ENCODE measurements at places on chromosomes 1 and 21.

GRCh38 chr1:70101231-70101630 lies 104.1 kb downstream of the LRRC40 start:
- DNase-seq, result no peak

- no peak for DNase-seq
These were observed 74.2 kb downstream of the SPATA46 start for GRCh38 chr1:162302306-162303003.

- DNase-seq, result no peak
These were observed 20.9 kb upstream of the RGL1 start for GRCh38 chr1:183783767-183784637.

DNA sequence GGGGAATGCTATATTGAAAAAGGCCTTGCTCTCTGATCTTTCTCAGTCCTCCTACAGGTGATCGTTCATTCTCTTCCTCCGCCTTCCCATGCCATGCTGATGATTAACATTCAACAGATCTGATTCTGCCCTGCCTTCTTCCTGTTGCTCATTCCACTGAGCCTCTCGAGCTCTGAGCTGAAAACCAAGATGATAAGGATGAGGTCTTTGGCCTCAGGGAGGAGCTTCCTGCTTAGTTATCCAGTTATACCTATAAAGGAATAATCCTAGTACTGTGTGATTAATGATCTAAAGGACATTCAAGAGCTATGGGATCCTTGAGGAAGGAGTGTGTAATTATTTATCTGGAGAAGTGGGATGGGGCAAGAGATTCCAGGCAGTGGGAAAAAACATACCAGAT lies 25.2 kb upstream of the MAP3K7CL start:
- no peak for DNase-seq

- no peak for DNase-seq
These were observed 3.2 kb downstream of the TBX15 start for GRCh38 chr1:118984722-118985639.

GRCh38 chr1:215151841-215152549 lies 69.5 kb downstream of the KCNK2 start:
- DNase-seq, result no peak

GRCh38 chr1:60753036-60753900 lies 329.1 kb upstream of the NFIA start:
- no peak for DNase-seq

GRCh38 chr1:48555271-48555670 lies 83.3 kb upstream of the SPATA6 start:
- no peak for DNase-seq

- DNase-seq, result no peak
These were observed 27.9 kb downstream of the CASZ1 start for GRCh38 chr1:10768552-10768951.

GRCh38 chr1:11523261-11523660 lies 44.3 kb downstream of the DISP3 start:
- no peak for DNase-seq

GRCh38 chr1:231407547-231408396 lies 14.3 kb downstream of the EGLN1 start:
- DNase-seq, result no peak

- DNase-seq, result no peak
These were observed 35.5 kb upstream of the IRF2BP2 start for GRCh38 chr1:234645474-234645953.

DNA sequence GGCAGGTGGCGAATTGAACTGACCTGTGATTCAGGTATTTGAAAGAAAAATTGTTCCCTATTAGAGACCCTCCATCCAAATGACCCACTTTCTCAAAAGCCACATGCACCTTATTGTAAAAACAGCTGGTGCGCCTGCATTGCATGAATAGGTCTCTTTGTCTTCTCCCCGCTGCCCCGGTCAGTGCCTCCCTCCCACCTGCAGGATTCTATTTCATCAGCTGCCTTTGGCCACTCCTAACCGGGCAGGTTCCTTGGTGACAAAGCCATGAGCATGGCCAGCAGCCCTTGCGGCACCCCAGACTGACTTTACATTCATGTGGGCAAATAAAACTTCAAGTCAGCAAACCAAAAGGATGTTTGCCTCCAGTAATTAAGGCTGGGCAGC lies 6.4 kb downstream of the TMPRSS3 start:
- DNase-seq, result no peak

DNA sequence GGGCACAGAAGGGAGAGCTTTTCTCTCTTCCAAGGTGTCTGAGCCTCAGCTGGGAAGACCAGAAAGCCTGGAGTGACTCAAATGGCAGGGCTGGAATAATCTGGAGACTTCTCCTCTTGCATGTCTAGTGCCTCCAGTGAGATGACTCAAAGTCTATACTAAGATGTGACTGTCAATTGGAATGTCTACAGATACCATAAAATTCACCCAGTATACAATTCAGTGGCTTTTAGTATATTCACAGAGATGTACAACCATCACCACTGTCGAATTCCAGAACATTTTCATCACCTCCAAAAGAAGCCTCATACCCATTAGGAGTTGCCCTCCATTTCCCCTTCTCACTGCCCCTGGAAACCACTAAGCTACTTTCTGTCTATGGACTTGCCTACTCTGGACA lies 47.9 kb upstream of the CNN3 start:
- DNase-seq, result no peak

- DNase-seq, result no peak
These were observed 34.0 kb downstream of the FH start for GRCh38 chr1:241485554-241485992.

DNA sequence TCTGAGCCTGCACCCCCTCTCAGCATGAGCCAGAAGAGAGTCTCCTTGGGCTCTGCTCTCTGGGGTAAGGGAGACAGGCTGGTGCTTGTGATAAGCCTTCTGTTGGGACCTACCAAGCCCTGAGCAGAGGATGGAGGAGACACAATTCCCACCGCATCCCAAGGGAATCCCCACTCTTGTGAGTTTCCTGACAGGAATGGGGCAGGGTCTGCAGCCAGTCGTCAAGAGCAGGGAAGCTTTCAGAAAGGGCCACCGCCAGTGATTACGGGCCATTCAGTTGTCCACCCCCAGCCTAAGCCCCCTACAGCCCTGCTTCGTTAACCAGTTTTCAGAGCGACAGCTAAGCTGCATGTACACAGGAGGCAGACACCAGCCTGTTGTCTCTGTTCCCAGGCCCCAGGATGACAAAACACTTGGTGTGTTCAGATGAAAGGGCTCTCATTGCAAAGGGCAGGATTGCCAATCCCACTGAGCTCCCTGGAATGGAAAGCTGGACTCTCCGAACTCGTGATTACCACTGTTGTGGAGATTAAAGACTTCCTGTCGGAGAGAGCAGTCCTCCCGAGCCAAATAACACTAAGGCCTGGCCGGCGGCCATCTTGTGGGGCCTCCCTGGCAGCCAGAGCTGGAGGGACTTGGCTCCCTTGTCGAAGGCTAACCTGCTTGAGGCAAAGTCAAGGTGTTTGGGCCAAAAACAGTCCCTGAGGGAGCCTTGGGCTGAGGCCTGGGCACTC lies 37.4 kb upstream of the SLC30A1 start:
- DNase-seq, result no peak

DNA sequence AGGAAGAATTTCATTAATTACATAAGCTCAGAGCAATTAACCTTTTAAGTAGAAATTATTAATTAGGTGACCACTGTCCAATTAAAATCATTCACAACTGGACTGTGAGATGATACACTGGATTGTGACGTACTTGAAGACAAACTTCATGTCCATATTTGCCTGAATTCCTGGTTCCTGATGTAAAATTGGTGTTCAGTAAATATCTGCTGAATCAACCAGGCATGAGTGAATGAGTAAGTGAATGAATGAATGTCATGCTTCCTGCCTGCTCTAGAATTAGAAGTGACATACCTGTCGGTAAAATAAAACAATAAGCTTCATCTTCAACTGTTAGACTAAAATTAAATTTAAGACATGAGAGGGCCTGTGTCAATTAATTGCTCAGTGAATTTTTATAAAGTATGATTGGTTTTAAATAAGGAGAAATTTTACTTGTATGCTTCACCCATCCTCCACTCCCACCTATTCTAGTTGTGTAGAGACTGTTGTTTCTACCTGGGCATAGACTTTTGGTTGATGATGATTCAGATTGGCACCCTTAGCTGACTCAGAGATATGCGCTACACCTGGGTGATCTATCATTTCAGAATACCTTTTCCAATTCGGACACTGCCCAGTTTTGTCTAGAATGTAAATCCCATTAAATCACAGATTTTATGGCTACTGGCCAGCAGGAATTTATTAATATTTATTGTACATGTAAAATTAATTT lies 56.9 kb upstream of the PTGS2 start:
- no peak for DNase-seq

GRCh38 chr21:17925899-17926298 lies 106.7 kb upstream of the C21orf91 start:
- no peak for DNase-seq

GRCh38 chr1:152461544-152461943 lies 47.5 kb upstream of the CRNN start:
- DNase-seq, result no peak

DNA sequence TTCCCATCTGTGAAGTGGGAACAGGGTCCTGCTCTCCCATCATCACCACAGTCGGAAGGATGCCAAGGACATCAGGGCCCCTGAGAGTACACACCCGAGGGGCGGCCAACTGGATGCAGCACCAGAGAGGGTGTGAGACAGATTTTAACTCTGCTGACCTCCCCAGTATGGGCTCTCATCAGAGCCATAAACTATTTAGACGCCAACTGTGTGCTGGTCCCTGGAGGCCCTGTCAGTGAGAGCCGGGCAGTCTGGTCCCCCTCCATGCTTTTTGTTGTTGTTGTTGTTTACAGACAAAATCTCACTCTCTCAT lies 1.7 kb downstream of the FGR start:
- DNase-seq, result no peak

DNA sequence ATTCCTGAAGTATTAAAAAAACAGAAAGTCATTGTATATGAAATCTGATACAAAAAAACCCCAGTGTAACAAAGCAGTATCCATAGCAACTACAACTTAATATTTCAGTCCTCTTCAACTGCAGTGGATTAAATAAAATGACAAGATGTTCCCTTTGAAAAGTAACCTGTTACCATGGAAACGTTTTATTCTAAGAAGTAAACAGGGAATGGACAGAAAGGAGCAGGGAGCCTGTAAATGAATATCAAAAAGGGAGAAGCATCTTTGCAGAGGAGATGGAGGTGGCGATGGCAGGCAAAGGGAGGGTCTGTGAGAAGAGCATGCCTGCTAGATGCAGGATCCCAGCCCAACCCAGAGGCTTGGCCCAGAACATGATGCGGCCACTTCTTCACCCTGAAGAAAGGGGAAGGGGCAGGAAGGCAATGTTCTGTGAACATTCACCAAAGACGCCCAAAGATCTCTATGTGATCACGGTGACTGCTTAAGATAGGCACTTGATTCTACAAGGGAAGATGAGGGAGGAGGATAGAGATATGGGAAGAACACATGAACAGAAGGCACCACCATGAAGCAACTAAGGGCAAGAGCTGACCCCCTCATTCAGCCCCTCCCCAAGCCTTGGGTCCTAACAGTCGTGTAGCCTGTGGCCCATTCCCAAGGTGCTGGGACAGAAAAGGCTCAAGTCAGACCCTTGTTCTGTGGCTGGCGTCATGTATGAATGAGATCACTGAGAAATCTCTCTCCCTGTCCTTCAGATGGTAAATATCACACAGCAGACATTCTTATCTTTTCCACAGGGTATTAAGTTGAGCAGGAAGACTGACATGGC lies 200.0 kb downstream of the SLC45A1 start:
- DNase-seq, result no peak

GRCh38 chr1:32216566-32216965 lies 5.6 kb downstream of the TMEM234 start:
- DNase-seq, result no peak

DNA sequence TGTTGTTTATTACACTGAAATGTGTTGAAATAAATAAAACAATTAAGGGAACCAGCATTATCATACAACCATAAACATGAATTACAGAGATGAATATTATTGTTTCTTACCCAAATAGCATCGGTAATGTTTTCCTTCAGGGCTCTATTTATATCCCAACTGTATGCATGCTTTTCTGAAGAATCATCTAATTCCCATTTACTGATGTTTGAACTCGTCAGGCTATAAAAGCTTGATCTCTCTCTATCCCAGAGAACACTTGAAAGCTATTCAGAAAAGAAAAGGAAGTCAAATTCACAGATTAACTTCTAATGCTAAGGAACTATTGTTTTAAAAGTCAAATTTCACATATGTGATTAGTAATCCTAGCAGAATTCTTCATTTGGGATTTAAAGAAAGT lies 12.4 kb downstream of the NUP133 start:
- no peak for DNase-seq

DNA sequence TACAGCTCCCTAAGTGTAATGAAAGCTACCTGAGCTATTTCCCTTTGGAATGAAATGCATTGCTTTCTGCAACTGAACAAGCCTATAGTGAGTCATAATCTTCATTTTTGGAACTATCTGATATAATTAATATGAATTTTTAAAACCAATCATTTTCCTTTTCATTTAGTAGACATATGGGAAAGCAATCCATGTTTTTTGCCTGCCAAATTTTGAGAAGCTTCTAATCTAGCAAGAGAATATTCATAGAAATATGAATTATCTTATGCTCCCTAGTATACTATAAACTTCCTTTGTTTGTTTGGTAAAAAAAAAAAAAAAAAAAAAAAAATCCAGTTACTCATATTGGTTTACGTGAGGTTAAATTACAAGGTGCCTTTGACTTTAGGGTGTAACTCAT lies 68.3 kb downstream of the PLPPR4 start:
- no peak for DNase-seq

DNA sequence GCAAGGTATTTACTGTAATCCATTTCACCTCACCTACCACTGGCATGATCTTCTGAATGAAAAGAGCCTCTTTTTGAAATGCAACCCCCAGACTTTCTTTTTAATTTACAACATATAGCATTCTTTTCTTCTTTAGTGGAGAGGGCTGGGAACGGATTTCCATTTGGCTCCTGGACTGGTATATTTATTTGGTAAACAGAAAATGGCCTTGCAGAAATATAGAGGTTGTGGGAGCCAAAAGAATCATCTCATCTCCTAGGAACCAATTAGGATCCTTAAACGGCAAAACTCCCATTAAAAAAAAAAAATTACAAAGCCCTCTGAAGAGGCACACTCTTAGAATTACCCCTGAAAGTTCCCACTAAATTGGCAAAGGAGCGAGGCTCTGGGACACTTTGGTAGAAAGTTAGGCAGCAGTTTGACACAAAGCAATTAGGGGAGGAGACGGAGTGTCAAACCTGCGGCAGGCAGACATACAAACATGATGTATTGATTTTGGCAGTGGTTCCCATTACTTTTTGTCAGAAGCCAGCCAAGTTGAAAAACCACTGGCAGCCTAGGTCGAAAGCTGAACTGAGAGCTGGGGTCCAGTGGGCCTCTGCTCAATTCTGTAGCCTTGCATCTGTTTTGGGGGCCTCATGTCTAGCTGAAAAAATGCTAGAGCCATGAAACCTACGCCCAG lies 135.1 kb upstream of the MAGI3 start:
- no peak for DNase-seq

- DNase-seq, result no peak
These were observed 67.0 kb upstream of the LBR start for GRCh38 chr1:225494789-225495359.

Measured in esophagus squamous epithelium (tissue), 5 donors.